WTC11 (cell line): ENCODE measurements at places on chromosomes 2 and 18. TPM values are rescaled to one million over a fixed set of nuclear protein-coding genes. Genes with fewer than 3 reads are reported as not detected.

DNA sequence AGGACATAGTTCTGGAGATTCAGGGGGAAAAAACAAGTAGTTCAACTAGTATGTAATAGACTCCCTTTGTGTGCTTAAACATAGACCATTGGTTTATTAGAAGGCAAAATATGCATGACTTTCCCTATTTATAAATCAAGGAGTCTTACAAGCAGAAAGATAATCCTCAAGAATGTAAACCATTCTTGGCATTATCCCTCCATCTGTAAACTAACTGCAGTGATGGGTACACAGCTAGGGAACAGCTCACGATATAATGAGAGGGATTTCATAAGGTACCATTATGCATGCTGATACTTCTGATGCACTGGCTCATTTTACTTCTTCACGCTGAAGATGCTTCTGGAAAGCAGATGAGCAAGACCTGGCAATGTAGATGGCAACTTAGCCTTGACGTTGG is 878 bp downstream of the FBXO15 start:
- peaks cover 16% of the 10 kb centered on the region for H3K27me3 ChIP-seq
- H3K4me3 ChIP-seq, result peak overlapping the region; percentile 98
- DNase-seq, result no peak
- peaks cover 32% of the 10 kb centered on the region for H3K4me1 ChIP-seq

GRCh38 chr2:58764338-58765104 is 523.4 kb upstream of the FANCL start:
- peaks cover 48% of the 10 kb centered on the region for H3K4me1 ChIP-seq
- no peak overlapping the region for H3K27ac ChIP-seq
- no peak overlapping the region for H3K4me3 ChIP-seq

- H3K27me3 ChIP-seq, result no peaks in the 10 kb centered on the region
- H3K4me3 ChIP-seq, result no peak overlapping the region
- H3K27ac ChIP-seq, result no peak overlapping the region
- peaks cover 9% of the 10 kb centered on the region for H3K4me1 ChIP-seq
These were observed 76.3 kb upstream of the GALNT3 start for GRCh38 chr2:165870346-165870745.

DNA sequence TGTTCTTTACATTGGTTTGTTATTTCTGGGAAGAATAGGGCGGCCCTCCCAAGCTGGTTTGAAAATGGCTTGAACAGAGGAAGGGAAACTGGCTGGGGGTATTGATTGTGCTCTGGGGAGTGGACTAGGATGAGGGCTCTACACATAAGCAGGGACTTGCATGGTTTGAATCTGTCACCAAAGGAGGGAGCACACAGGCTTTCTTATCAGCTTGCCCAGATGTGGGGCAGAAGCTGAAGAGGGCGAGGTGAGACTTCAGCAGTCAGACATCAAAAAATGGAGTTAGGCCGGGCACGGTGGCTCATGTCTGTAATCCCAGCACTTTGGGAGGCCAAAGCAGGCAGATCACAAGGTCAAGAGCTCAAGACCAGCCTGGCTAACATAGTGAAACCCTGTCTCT is 7.2 kb upstream of the RAB12 start:
- no peak overlapping the region for H3K4me3 ChIP-seq
- peaks cover 9% of the 10 kb centered on the region for H3K4me1 ChIP-seq
- H3K36me3 ChIP-seq, result no peaks in the 10 kb centered on the region

- no peak overlapping the region for H3K4me3 ChIP-seq
- no peak for DNase-seq
- peaks cover 42% of the 10 kb centered on the region for H3K27me3 ChIP-seq
- H3K36me3 ChIP-seq, result no peaks in the 10 kb centered on the region; the same call in 1 of the 2 replicates
These were observed 8.0 kb downstream of the IL36A start for GRCh38 chr2:113013336-113013661.

GRCh38 chr2:54984476-54984875 is 65.8 kb downstream of the RTN4 start:
- no peak overlapping the region for H3K27ac ChIP-seq
- no peak overlapping the region for H3K4me3 ChIP-seq

- H3K36me3 ChIP-seq, result peaks cover 35% of the 10 kb centered on the region
- no peaks in the 10 kb centered on the region for H3K4me1 ChIP-seq
- no peak for DNase-seq
- H3K27ac ChIP-seq, result no peak overlapping the region
- H3K4me3 ChIP-seq, result no peak overlapping the region
These were observed 107.3 kb downstream of the USP34 start for GRCh38 chr2:61363580-61363979.

GRCh38 chr2:53786352-53786704 is 425 bp downstream of the ASB3 start:
- no peak for DNase-seq
- H3K4me1 ChIP-seq, result peaks cover 44% of the 10 kb centered on the region
- peak overlapping the region; percentile 99 for H3K27ac ChIP-seq
- 0 out of 2 replicates have a peak, but pooled peaks cover 5% of the 10 kb centered on the region for H3K36me3 ChIP-seq

GRCh38 chr2:111685342-111685741 is 198.7 kb downstream of the ANAPC1 start:
- peaks cover 14% of the 10 kb centered on the region for H3K36me3 ChIP-seq
- no peaks in the 10 kb centered on the region for H3K27me3 ChIP-seq
- H3K27ac ChIP-seq, result no peak overlapping the region
- no peaks in the 10 kb centered on the region for H3K4me1 ChIP-seq
- H3K4me3 ChIP-seq, result no peak overlapping the region
- DNase-seq, result no peak

DNA sequence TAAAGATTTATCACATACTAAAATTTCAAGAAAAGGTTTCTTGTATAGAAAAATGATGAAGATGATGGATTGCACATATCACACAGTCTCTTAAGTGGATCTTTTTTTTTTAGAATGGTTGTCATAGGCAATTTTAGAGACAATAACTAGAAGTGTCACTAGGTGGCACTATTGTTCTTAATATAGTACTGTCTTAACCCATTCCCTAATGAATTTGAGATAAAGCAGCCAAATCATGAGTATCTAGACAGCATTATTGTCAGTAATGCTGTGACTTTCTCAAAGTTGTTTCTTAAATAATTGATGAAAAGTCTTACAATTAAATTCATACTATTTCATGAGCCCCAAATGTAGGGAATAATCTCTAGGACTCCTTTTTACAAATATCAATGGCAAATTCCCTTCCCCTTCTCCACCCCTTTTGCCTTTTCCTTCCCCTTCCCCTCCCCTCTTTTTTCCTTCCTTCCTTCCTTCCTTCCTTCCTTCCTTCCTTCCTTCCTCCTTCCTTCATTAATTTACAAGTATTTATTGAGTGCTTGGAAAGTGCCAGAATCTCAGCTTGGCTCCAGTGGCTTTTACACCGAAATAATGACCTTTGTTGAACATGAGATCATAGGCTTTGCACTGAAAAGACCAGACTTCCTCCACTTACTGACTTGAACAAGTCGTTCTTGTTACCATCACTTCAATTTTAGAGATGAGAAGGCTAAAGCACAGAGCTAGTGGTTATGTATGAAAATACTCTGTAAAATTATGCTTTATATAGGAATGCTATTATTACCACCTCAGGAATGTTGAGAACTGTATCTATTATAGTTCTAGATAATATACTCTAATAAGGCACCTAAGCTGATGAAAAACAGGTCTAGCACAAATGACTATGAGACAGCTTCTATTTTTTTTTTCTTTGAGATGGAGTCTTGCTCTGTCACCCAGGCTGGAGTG is 19.8 kb downstream of the MYL12B start:
- no peak overlapping the region for H3K4me3 ChIP-seq
- H3K27me3 ChIP-seq, result no peaks in the 10 kb centered on the region
- no peak overlapping the region for H3K27ac ChIP-seq

DNA sequence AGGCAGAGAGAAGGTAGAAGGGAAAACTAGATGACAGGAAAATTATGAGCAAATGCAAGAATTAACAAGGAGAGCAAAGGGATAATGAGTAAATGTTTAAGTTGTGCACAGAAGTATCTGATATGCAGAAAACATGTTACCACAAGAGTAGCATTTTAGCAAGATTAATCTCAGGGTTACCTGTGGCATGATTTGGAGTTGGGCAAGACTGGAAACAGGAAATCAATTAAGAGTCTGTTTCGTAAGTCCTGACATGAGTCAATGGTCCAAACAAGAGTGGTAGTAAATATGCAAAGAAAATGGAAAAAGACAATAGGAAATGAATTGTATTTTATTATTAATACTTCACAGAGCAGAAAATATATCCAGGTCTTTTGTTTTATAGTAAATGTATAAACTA is 17.3 kb upstream of the MTX2 start:
- peaks cover 2% of the 10 kb centered on the region; the same call in 1 of the 2 replicates for H3K27me3 ChIP-seq
- DNase-seq, result no peak
- H3K27ac ChIP-seq, result no peak overlapping the region
- H3K4me1 ChIP-seq, result peaks cover 3% of the 10 kb centered on the region; the same call in 1 of the 2 replicates
- no peak overlapping the region for H3K4me3 ChIP-seq
- no peaks in the 10 kb centered on the region for H3K36me3 ChIP-seq

GRCh38 chr2:16900405-16901025 is 234.9 kb upstream of the CYRIA start:
- no peaks in the 10 kb centered on the region for H3K4me1 ChIP-seq
- peak; percentile 69 for DNase-seq
- no peaks in the 10 kb centered on the region for H3K27me3 ChIP-seq

GRCh38 chr2:223123855-223124610 is 72.0 kb downstream of the KCNE4 start:
- H3K4me3 ChIP-seq, result no peak overlapping the region
- no peaks in the 10 kb centered on the region for H3K36me3 ChIP-seq
- peaks cover 39% of the 10 kb centered on the region for H3K4me1 ChIP-seq
- H3K27ac ChIP-seq, result peak overlapping the region; percentile 75; the same call in 1 of the 2 replicates
- peaks cover 5% of the 10 kb centered on the region; the same call in 1 of the 2 replicates for H3K27me3 ChIP-seq

DNA sequence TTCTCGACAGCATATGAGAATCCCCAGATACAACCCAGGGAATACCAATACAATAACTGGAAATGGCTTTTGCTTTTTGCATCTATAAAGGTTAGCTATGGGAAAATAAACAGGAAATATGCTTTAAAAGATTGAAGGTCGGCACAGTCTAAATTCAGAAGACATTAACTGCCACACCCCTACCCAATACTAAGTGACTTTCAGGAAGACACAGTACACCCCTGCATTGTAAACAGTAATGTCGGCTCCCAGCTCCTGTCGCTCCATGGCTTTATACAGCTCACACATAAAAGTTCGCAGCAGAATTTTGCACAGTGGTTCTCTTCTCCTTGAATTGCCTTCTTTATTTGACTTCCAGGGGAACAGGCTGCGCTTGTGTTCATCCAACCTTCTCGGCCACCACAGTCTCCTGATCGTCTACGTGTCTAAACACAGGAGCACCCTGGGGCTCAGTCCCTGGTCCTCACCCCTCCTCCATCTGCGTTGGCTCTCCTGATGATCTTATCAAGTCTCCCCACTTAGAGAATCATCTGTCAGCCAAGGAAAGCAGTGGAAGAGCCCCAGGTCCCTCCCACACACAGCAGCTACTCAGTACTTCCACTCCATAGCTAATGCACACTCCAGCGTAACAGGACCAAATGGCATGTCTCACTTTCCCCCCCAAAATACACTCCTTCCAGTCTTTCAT is 22.7 kb downstream of the CYB5A start:
- no peak for DNase-seq
- no peaks in the 10 kb centered on the region for H3K27me3 ChIP-seq
- H3K36me3 ChIP-seq, result peaks cover 45% of the 10 kb centered on the region
- H3K4me1 ChIP-seq, result peaks cover 51% of the 10 kb centered on the region
- no peak overlapping the region for H3K4me3 ChIP-seq

- DNase-seq, result no peak
- H3K36me3 ChIP-seq, result peaks cover 17% of the 10 kb centered on the region
- H3K27ac ChIP-seq, result no peak overlapping the region
- no peak overlapping the region for H3K4me3 ChIP-seq
- no peaks in the 10 kb centered on the region for H3K27me3 ChIP-seq
- no peaks in the 10 kb centered on the region for H3K4me1 ChIP-seq
These were observed 886.2 kb upstream of the NRXN1 start for GRCh38 chr2:51918113-51918512.

GRCh38 chr18:67514465-67514864 is 2.1 kb downstream of the DSEL start:
- DNase-seq, result no peak
- peaks cover 56% of the 10 kb centered on the region for H3K36me3 ChIP-seq
- no peaks in the 10 kb centered on the region for H3K27me3 ChIP-seq
- no peak overlapping the region for H3K27ac ChIP-seq

DNA sequence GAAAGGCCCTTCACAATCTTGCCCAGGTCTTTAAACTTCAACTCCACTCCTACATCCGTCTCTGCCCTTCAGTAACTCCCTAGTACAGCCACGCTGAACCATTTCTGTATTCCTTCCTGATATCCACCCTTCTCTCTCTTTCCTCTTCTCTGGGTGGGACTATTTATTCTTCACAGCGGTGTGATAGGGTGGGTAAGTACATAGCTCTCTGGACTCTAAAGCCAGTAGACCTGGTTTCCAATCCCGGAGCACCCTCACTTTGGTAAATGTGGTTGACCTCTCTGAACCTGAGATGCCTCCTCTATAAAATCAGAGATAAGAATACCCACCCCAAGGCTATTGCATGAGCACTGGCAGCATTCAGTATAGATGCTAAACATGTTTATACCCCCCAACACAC is 86.7 kb downstream of the ATL2 start:
- no peaks in the 10 kb centered on the region for H3K27me3 ChIP-seq
- H3K27ac ChIP-seq, result no peak overlapping the region
- DNase-seq, result no peak
- H3K4me1 ChIP-seq, result peaks cover 3% of the 10 kb centered on the region
- no peak overlapping the region for H3K4me3 ChIP-seq

DNA sequence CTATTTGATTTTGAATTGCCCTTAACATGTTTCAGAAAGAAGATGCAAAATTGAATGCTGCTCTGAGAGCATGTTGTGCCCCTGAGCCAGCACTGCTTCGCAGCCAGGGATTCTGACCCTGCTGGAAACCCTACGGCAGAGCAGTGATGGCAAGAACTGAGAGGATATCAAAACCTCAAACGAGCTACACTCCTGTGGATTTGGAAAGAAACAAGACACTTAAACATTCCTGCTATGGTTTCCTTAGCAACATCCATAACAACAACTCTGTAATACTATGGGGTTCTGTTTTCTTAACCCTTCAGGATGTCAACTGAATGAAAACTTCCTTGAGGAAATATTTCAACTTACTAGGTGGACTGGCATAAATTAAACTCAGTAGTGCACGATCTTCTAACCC is 649.1 kb downstream of the NYAP2 start:
- no peaks in the 10 kb centered on the region for H3K36me3 ChIP-seq
- H3K27me3 ChIP-seq, result no peaks in the 10 kb centered on the region
- no peak for DNase-seq

GRCh38 chr2:198692907-198693510 is 764.7 kb downstream of the SATB2 start:
- peaks cover 14% of the 10 kb centered on the region for H3K4me1 ChIP-seq
- no peak overlapping the region for H3K27ac ChIP-seq
- H3K4me3 ChIP-seq, result no peak overlapping the region
- DNase-seq, result no peak

The SPP2 gene
- not detected in 3 replicates for total RNA-seq

The TOGARAM2 gene
- total RNA-seq, result 0.62 to 1.0 TPM (median 1.0 TPM) in 3 replicates

The ANKRD30B gene
- not detected in 3 replicates for total RNA-seq

The POTEI gene
- 2.2 to 3.2 TPM (median 2.7 TPM) in 3 replicates for total RNA-seq

The KLHL30 gene
- 0.07 TPM in 1 of 3 replicates, not detected in the others for total RNA-seq

The LAMA3 gene
- total RNA-seq, result 0.50 to 0.89 TPM (median 0.83 TPM) in 3 replicates

The RSAD2 gene
- total RNA-seq, result not detected in 3 replicates

The GPD2 gene
- 29.7 to 32.5 TPM (median 32.2 TPM) in 3 replicates for total RNA-seq

The DLX1 gene
- not detected in 3 replicates for total RNA-seq

The RGPD3 gene
- 0.07 to 0.11 TPM (median 0.11 TPM) in 3 replicates for total RNA-seq

The RNF152 gene
- total RNA-seq, result 2.6 to 3.7 TPM (median 2.8 TPM) in 3 replicates

The TLX2 gene
- 0.18 to 0.39 TPM (median 0.26 TPM) in 3 replicates for total RNA-seq

The ADGRF3 gene
- 0.18 to 0.48 TPM (median 0.25 TPM) in 3 replicates for total RNA-seq

The LYG1 gene
- total RNA-seq, result 0.35 to 0.76 TPM (median 0.55 TPM) in 3 replicates

The HNMT gene
- 2.8 to 4.6 TPM (median 3.1 TPM) in 3 replicates for total RNA-seq

The CRYGD gene
- 4.6 to 6.3 TPM (median 5.7 TPM) in 3 replicates for total RNA-seq

The ALLC gene
- total RNA-seq, result not detected in 3 replicates

The FNDC4 gene
- total RNA-seq, result 12.5 to 14.1 TPM (median 13.0 TPM) in 3 replicates

The LIPG gene
- 5.5 to 6.8 TPM (median 6.1 TPM) in 3 replicates for total RNA-seq

The LCT gene
- 0.02 TPM in 1 of 3 replicates, not detected in the others for total RNA-seq

The FOXI3 gene
- total RNA-seq, result 13.4 to 14.0 TPM (median 13.5 TPM) in 3 replicates

The DHX57 gene
- total RNA-seq, result 22.5 to 30.3 TPM (median 26.2 TPM) in 3 replicates
